SK-N-DZ (cell line): ENCODE measurements at places on chromosomes 5 and 9.

DNA sequence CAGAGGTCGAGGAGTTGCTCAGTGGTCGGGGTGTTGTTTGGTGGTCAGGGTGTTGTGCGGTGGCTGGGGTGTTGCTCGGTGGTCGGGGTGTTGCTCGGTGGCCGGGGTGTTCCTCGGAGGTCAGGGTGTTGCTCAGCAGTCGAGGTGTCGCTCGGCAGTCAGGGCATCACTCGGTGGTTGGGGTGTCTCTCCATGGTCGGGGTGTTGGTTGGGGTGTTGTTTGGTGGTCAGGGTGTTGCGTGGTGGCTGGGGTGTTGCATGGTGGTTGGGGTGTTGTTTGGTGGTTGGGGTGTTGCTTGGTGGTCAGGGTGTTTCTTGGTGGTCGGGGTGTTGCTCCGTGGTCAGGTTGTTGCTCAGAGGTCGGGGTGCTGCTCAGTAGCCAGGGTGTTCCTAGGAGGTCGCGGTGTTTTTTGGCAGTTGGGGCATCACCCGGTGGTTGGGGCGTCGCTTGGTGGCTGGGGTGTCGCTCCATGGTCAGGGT is 11.0 kb upstream of the GPSM1 start:
- no peak for DNase-seq

GRCh38 chr5:38853753-38854470 is 8.1 kb downstream of the OSMR start:
- no peak for DNase-seq

DNA sequence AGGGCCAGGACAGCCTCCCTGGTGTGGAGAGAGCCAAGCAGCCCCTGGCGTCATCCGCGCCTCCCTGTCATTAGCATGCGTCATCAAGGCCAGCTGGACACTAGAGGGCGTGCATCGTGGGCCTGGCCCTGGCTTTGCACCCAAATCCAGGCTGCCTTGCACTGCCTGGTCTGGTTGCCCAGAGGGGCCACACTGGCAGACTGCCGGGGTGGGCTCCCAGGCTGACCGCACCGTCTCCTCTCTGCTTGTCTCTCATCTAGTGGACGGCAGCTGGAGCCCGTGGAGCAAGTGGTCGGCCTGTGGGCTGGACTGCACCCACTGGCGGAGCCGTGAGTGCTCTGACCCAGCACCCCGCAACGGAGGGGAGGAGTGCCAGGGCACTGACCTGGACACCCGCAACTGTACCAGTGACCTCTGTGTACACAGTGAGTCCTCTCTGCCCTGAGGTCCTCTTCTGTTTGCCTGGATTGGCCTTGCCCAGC is 29.0 kb downstream of the HK3 start:
- peak; percentile 65 for DNase-seq

DNA sequence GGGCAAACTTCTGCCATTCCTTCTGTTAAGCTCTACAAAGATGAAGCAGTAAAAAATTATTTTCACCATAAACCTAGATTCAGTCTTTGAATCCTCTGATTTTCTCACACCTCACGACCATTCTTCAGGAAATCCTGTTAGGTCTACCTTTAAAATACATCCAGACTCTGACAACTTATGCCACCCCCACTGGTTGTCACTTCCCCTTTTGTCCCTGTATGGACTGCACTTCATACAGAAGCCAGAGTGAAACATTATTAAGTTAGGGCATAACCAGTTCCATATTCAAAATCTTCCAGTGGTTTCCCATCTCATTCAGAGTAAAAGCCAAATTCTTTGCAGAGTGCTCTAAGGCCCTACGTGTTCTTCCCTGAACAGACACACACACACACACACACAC is 499.8 kb downstream of the RASEF start:
- no peak for DNase-seq

DNA sequence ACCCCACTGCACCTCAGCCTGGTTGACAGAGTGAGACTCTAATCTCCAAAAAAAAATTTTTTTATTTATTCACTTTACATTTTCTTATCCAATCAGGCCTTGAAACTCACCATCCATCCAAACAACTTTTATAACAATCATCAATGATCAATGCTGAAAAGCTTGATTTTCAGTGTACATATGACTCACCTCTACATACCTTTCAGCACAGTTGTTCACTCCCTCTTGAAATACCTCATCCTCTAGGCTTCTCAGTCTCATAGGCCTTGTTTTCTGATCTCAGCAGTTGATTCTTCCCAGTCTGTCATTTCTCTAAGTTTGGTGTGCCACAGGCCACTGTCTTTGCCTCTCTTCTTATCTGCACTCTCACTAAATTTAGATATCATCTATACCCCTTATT is 36.2 kb downstream of the GRIN3A start:
- no peak for DNase-seq
